ENCODE measurements at places on chromosomes 4 and X.

- DNase-seq = no peak
These were observed 33.6 kb downstream of the ELOVL6 start for GRCh38 chr4:110164856-110165255.

DNA sequence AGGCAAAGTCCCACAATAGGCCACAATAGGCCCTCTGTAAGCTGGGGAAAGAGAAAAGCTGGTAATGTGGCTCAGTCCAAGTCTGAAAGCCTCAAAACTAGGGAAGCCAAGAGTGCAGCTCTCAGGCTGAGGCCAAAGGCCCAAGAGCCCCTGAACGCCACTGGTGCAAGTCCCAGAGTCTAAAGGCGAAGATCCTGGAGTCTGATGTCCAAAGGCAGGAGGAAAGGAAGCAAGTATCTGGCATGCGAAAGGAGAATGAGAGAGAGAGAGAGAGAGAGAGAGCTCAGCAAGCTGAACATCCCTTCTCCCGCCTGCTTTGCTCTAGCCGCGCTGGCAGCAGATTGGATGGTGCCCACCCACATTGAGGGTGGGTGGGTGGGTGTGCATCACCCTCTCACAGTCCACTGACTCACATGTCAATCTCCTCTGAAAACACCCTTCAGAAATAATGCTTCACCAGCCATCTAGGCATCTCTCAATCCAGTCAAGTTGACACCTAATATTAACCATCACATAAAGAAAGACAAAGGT is 30.9 kb upstream of the ELF2 start:
- peak; percentile 2 for DNase-seq

DNA sequence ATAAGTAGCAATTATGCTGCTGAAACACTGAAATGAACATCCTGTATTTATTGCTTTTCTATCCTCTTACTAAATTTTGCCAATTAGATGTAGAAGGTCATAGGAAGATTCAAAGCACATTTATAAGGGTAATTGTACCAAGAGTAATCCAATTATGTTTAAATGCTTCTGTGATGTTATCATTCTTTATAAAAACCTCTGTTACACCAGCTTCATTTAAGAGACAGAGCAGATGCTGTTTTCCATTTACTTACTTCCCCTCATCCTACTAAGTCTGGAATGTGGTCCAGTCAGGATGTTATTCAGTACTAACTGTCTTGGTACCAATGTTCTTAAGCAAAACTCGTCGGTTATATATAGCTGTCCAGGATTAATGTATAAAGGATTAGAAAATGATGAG is 539.6 kb downstream of the PDHA2 start:
- DNase-seq = no peak

- DNase-seq = no peak
These were observed 294.3 kb upstream of the TENM3 start for GRCh38 chr4:181948839-181949382.

DNA sequence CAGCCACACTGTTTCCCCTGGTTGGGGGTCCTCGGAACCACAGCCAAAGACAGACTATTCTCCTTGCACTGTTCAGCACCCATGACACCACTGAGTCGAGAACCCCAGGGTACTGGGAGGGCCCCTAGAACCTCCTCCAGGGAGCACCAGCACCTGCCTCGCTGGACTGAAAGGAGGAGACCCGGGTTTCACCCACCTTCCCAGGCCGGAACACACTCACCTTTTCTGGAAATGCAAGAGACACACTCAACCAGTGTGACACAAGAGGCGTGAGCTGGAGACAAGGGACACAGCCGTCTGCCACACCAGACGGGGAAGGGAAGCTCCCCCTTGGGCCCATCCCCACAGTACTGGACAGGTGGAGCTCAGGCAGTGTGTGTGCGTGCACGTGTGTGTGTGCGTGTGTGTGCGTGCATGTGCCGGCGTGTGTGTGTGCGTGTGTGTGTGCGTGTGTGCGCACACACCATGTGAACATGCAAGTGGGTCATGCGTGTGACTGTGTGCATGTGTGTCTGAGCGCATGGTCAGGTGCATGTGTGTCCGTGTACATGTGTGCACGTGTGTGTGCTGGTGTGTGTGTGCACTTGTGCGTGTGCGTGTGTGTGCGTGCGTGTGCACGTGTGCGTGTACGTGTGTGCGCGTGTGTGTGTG is 128.8 kb upstream of the NKX1-1 start:
- no peak for DNase-seq

GRCh38 chrX:98380556-98380955 is 1496.8 kb downstream of the RPA4 start:
- DNase-seq = no peak

GRCh38 chr4:101160792-101161592 is 186.3 kb downstream of the PPP3CA start:
- DNase-seq = no peak

All from fibroblast of skin of right biceps (primary cell).